GM18507 (cell line): ENCODE measurements at places on chromosomes 12 and 14.

GRCh38 chr12:121050725-121051124, 11.7 kb upstream of the OASL start:
- DNase-seq: no peak

DNA sequence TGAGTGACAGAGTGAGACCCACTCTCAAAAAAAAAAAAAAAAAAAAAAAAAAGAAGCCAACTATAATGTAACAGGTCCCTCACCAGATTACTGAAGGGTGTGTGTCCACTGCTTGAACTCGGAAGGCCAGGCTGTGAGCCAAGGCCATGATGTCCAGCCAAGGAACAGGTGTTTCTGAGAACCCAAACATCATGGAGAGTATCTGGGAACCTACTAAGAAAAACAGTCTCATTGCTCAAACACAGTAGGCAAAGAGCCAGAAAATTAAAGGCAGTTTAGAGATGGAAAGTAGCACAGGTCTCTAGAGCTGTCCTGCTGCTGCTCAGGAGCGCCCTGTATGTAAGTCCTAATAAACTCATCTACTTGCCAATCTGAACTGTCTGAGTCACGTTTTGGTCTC, 12.5 kb upstream of the MAP4K5 start:
- no peak for DNase-seq

DNA sequence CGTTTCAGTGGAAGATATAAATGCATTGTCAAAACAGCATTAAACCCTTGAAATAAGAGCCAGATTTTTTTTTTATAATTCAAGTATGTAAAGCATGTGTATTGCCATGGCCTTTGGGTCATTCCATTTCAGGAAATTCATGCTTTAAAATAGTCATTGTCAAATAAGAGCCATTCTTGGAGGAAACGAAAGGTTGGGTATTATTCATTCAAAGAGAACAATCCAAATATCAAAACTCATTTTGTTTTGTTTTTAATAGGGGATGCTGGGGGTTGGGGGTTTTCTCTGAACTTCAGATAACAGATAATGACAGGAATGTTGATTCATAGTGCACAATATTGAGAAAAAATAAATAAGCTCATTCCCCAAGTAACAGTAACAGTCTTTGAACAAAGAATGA, 174.4 kb upstream of the NUDT4 start:
- no peak for DNase-seq

DNA sequence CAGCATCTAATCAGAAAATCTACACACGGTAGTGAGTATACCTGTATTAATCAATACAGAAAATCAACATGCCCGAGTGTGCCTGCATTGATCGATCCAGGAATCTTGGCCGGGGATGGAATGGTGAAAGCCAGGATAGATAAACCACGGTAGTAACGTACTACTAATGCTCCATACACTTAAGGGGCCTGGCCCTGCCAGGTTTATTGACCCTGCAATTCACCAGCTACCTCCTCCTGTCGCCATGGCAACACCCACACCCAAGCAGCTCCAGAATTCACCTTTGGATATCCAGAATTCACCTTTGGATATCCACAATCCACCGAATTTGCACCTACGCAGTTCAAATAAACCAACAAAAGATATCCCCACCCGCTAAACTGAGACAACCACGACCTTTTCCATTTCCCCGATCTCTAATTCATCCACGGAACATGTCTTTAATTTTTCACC, 14.8 kb upstream of the CALM1 start:
- DNase-seq: no peak

DNA sequence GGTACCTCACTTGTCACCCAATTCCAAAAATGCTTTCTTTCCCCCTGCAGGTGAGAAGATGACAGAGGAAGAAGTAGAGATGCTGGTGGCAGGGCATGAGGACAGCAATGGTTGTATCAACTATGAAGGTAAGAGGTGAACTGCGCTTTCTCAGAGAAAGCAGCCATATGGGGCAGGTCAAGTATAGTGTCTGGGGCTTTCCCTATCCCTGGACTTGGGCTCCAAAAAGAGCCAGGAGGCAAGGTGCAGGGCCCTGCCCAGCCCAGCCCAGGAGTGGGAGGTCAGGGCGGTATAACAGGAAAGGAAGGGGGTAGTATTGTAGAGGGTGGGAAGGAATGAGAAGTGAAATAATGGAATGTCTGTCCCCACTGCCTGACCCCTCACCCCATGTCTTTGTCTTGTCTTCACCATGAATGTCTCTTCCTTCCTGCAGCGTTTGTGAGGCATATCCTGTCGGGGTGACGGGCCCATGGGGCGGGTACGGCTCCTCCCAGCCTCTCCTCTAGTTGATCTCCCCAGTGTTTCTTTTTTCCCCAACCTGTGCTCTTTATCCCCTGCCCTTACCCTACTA, 2.1 kb downstream of the MYL6 start:
- no peak for DNase-seq

GRCh38 chr12:107779077-107779831, 4.8 kb downstream of the ASCL4 start:
- DNase-seq: peak; percentile 17

DNA sequence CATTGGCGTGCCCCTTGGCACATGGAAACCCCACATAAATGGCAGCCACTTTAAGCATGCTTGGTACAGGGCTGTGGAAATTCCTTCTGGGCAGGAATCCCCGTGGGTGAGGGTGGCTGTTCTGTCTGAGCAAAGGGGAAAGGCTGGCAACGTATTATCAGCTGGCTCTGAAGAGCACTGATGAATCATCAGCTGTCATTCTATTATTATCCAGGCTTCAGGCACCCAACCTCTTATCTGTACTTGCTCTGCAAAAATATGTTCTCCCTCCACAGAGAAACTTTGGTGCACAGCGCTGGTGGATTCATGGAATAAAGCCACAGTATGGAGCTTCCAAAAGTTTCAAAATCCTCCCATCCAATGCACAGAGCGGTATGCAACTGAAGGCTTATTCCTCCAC, 167.1 kb downstream of the TBX5 start:
- DNase-seq: no peak

- DNase-seq: no peak
Measured at GRCh38 chr12:26846416-26846815, 13.4 kb upstream of the ITPR2 start.

- no peak for DNase-seq
Measured at GRCh38 chr12:94874518-94875302, 128.8 kb downstream of the NDUFA12 start.

GRCh38 chr14:46985529-46986380, 334.2 kb upstream of the RPL10L start:
- DNase-seq: no peak

GRCh38 chr12:92070054-92070863, 75.4 kb downstream of the BTG1 start:
- DNase-seq: no peak

GRCh38 chr14:104874571-104875411, 9.7 kb downstream of the CEP170B start:
- DNase-seq: no peak

DNA sequence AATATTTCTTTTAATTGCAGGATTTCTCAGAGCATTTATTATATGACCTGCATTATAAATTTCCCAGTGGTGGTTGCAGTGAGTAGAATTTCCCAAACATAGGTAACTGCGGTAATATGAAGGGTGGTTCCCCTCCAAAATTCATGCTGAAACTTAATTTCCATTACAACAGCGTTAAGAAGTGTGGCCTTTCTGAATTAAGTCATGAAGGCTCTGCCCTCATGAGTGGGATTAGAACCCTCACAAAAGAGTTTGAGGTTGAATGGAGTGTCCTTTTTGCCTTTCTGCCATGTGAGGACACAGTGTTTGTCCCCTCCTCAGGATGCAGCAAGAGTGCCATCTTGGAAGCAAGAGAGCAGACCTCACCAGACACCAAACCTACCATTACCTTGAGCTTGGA, 233.6 kb downstream of the KTN1 start:
- DNase-seq: no peak

- DNase-seq: no peak
Measured at GRCh38 chr12:114693059-114693531, 9.1 kb upstream of the TBX3 start.

GRCh38 chr14:88556581-88556980, 1.8 kb upstream of the PTPN21 start:
- no peak for DNase-seq

DNA sequence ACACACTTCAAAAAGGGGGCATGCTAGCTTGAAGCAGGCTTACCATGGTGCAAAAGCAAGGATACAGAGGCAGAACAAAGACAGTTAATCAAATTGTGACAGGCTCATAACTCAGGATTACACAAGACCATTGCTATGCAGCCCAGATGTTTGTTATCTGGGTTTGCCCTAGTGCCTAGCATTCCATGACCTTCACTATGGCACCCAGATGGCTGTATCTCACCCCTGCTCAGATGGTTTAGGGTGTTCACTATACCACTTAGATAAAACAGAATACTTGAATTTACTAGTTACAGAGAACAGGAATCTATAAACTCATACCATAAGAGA, 56.2 kb downstream of the SDR9C7 start:
- no peak for DNase-seq

GRCh38 chr12:77228376-77228775, 163.0 kb upstream of the E2F7 start:
- DNase-seq: no peak

- DNase-seq: no peak
Measured at GRCh38 chr12:7959701-7960121, 23.7 kb upstream of the SLC2A3 start.

DNA sequence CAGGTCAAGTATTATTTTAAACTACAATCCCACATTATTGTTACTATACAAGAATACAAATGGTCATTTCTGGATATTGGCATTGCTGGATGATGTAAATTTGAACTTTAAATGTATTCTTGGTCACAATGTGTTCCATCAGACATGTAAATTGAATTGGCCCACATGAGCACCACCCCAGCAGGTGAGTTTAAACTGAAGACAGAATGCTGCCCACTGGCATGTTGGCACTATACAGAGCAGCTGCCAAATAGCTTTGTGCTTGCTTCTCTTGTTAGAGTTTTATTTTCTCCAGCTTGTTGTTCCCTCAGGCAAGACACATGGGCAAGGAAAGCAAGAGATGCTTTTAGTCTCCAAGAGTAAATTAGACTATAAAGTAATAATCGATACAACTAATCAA, 98.6 kb downstream of the C12orf50 start:
- DNase-seq: no peak

DNA sequence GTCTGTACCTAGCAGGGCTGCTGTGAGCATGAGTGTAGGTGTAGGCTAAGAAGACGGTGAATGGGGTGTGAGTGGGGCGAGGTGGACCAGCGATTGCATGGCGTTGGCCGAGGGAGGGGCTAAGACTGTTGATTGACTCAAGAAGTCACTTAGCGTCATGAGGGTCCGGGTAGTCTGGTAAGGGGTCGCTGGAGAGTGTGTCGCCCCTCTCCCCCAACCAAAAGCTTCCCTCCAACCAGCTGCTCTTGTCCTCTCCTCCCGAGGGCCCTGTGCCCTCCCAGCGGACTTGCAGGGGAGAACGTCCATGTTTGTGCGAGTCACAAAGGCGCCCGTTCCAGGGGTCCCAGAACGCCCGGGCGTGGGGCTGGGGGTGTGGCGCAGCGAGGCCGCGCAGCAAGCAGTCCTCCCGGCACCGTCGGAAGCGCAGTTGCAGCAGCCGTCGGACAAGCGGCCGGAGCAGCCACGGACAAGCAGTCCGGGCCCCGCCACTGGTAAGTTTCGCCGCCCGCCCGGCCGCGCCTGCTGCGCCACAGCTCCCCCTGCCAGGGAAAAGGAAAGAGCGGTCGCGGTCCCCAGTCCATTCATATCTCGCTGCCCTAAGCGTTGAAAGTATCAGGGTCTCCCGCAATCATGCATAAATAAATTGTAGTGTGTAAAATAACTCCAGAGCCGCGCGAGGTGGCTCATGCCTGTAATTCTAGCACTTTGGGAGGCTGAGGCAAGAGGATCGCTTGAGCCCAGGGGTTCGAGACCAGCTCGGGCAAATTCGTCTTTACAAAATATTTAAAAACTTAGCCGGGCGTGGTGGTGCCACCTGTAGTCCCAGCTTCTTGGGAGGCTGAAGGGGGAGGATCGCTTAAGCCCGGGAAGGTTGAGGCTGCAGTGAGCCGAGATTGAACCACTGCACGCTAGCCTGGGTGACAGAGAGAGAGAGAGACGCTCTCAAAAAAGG, at the start of gene CCDC63:
Gene CCDC63, plus strand, starts transcription at position 373 of the 952 bp plus-strand sequence. CDS start 5,968 bp downstream, outside the sequence.
- DNase-seq: peak; percentile 25
